ENCODE measurements at places on chromosomes 2 and 18.

DNA sequence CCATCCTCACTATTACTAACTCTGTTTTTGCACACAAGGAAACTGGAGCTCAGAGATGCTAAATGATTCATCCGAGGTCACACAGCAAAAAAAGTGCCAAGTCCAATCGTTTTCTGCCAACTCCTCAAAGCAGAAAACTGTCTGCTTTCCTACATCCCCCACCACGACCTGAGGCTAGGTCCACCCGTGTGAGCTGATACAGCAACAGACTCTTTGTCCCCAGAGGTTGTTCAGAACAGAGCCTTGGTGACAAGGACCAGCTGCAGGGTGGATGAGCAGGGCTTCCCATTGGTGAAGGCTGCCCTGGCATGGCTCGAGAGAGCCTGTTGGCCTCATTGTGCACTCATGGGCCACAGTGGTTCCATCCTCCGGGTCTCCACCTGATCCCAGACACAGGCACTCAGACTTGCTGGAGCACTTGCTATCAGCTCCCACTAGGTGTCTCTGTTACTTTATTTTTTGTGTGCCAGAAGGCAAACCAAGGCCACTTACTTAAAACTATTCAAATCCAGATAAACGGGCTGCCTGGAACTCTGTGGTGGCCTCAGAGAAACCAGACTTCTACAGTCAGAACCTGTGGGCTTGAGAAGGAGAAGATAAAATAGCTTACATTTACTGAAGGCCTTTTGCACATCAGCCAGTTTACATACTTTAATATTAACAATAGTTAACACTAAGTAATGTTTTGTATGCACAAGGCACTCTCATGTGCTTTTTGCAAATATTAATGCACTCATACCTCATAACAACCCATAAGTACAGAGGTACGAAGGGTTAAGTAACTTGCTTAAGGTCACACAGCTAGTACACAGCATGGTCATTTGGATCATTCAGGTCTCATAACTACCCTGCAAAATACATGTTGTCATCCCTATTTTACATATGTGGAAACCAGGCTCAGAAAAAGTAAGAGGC is 62.9 kb upstream of the CTIF start:
- peak; percentile 62 for DNase-seq

- DNase-seq = no peak
Measured at GRCh38 chr2:69745035-69745434, 3.1 kb downstream of the ANXA4 start.

GRCh38 chr2:239788576-239789098 is 236.5 kb downstream of the NDUFA10 start:
- no peak for DNase-seq

DNA sequence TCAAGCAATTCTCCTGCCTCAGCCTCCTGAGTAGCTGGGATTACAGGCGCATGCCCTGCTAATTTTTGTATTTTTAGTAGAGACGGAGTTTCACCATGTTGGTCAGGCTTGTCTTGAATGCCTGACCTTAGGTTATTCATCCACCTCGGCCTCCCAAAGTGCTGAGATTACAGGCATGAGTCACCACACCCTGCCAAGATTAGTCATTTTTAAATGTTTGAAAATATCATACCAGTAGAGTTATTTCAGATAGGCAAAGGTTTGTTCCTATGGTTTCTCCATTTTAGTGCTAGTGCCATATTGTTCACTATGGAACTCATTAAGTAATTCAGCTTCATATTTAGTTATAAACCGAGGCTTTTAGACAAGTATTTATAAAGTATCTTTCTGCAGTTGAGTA is 52.3 kb downstream of the HIBCH start:
- DNase-seq = no peak

- peak; percentile 24 for DNase-seq
Measured at GRCh38 chr2:24913911-24914310, 6.1 kb downstream of the ADCY3 start.

GRCh38 chr2:235026649-235027557 is 75.1 kb downstream of the SH3BP4 start:
- DNase-seq = no peak

DNA sequence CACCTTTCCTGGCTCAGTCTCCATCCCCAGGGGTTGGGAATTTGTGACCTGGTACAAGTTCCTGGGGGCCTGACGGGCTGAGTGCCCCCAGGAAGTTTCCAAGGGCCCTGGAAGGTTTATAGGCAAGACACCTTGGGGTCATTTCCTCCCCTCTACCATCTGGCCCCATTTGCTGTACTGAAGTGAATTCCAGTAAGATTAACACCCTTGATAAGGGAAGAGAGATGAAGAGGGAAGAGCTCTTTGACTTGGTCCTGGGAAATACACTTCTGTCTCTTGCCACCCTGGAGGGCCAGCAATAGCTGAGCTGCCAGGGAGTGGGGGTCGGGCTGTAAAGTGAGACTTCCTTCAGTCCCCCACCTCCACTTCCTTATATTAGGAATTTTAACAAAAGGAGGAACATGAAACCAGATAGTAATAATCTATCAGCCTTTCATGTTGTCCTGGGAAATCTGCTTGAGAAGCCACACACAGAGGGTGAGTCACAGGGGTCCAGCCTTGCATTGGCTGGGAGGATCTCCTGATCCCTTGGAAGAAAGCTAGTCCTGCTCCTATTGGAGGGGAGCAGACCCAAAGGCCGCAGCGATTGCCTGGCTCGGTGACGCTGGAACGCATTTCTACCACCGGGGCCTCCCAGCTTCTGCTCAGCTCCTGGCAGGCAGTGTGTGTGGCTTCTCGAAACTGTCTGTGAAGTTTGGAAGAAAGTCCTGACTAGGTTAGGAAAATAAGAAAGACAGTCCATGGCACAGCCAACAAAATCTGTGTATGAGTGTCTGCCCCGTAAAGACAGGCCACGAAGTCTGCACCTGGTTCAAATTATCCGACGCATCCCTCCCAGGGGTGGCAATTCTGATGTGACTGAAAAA is 87.3 kb downstream of the ACAA2 start:
- DNase-seq = peak; percentile 61

GRCh38 chr2:229855116-229855515 is 66.7 kb downstream of the TRIP12 start:
- DNase-seq = no peak

GRCh38 chr2:88125344-88125923 is 2.4 kb downstream of the FABP1 start:
- DNase-seq = no peak

GRCh38 chr2:235669269-235669831 is 175.5 kb downstream of the AGAP1 start:
- peak; percentile 90 for DNase-seq

GRCh38 chr2:147197754-147198483 is 646.9 kb upstream of the ACVR2A start:
- no peak for DNase-seq

DNA sequence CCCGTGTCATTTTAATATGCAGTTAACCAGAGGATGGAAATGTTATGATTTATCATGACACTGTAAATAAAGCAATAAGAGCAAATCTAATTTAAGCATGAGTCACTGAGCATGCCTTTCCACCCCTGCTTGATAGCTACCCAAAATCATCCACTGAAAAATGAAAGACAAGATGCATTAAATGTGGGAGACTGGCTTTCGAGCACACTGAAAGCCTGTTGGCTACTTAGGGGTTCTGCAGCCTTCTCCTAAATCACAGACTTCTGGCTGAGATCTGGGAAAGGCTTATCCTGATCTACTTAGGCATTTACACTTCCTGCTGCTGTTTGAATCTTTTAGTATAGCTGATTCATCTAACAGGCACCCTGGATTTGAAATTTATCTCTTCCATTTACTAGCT is 778.3 kb upstream of the CDH7 start:
- no peak for DNase-seq

DNA sequence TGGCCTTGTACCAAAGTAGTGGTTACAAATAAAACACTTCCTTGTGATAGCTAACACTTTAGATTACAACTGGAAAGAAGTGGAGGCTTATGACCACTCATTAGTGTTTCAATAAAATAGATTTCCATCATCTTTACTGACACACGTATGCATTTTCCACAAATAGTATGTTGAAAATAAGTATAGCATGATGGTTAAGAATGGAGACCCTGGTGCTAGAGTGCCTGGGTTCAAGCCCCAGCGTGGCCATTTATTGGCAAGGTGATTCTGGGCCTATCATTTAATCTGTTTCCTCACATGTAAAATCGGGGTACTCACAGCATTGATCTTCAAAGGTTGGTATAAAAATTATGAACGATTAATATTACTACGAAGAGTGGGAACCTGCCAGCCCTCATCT is 54.5 kb downstream of the RAPH1 start:
- no peak for DNase-seq

DNA sequence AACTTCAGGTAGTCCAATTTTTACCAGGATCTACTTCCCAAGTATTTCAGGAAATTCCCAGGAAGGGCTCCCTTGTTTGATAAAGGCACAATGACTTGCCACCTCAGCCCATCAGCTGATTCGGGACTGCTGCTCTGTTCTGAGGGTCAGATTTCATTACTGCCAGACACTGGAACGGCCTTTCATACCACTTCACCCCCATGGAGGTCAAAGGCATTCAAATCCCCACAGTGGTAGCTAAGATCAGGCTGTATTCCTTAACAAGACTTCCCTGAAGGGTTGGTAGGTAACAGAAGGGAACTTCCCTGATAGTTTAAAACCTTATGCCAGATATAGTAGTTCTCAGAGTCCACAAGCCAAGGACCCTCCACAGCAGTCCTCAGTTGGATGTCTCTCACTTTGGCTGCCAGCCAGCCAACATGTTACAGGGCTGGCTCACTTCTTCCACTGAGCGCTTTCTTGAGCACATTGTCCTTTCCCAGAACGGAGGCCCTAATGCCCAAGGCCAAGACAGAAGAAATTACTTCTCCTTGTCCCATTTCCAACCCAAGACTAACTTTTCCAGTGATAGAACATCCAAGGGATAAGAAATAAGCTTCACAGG is 40.0 kb upstream of the GLS start:
- no peak for DNase-seq

DNA sequence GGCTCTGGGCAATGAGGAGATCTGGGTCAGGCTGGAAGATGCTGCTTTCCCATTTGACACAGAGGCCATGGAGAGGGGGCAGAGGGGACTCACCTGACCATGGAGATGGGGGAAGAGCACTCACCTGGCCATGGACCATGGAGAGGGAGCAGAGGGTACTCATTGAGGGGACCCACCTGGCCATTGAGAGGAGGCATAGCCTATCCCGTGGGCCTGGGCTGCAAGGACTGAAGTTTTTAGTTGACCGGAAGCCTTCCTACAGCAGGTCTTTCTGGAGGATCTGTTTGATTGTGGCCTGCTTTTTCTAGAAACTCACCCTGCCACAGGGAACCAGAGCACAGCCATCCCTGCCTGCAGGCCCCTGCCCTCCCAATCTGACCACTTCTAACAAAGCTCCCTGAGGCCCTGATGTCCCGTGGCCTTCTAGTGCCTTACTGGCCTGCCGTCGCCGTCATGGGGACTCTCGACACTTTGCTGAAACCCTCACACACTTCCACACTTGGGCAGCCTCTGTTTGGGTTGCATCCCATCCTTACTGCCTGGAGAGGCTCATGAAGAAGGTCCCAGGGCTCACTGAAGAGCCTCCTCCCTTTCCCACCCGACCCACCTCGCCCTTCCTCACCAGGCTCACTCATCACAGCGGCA is 5.1 kb upstream of the PROM2 start:
- peak; percentile 2 for DNase-seq

GRCh38 chr2:10901160-10901939 is 10.4 kb upstream of the KCNF1 start:
- DNase-seq = no peak

DNA sequence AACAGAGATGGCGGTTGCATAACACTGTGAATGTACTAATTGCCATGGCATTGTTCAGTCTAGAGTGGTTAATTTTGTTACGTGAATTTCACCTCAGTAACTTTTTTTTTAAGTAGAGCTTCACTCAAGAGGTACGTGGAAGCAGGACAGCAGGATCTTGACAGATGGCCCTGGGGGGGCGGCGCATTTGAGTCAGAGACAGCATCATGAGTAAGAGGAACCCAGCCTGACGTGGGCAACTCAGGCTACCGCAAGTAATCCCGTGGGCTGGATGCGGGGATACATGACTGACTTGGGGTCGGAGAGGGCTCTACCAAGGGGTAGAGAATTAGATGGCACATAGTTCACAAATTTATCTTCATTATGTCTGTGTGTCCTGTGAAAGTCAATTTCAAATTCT is 38.1 kb upstream of the DAPL1 start:
- no peak for DNase-seq

- no peak for DNase-seq
Measured at GRCh38 chr2:159169187-159169586, 117.3 kb downstream of the WDSUB1 start.

GRCh38 chr2:1968988-1969700 is 224.8 kb upstream of the PXDN start:
- no peak for DNase-seq

DNA sequence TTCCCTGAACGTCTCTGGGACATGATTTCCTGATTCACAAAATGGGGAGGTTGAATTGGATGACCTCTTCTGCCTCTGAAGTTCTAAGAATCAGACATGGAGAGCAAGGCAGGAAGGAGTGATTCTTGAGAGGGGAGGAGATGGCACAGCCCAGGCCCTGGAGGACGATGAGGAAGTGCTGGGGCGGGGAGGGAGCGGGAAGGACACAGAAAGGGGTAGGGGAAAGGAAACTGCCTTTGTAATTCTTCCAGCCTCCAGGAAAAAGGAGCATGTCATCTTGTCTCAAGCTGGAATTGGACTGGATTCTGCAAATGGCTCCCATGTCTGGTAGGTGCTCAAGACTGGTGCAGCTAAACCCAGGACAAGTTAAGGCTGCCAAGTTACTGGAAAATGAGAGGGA is 97.0 kb upstream of the NCK2 start:
- no peak for DNase-seq

GRCh38 chr18:40877096-40877495 is 1077.9 kb upstream of the PIK3C3 start:
- no peak for DNase-seq

DNA sequence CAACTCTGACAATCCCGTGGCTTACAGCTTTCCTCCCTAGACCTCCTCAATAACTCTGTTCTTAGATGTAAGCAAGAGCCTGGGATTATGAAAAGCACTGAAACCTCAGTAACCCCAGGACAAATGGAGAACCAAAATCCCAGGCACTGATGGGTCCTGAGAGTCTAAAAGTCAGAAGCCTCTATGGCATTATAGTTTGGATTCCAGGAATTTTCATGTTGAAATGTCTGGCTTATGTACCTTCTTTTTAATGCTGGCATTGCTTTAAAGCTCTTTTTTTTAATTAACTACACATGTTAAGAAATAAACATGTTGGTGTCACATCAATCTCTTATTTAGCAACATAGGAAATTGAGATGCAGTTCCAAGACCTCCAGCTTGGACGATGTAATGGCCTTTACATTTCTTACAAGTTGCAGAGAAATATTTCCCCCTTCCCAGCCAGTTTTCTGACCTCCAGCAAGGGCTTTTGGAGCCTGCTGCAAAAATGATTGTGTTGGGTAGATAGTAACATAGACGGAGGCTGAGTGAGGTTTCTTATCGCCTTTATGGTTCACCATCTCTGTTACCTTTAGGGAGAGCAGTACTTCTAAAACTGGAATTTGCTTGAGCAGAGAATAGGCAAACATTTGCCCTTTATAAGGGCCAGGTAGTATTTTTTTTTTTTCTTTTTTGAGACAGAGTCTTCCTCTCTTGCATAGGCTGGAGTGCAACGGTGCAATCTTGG is 84.8 kb upstream of the RASGRP3 start:
- DNase-seq = no peak

- no peak for DNase-seq
Measured at GRCh38 chr2:42092084-42092996, 44.5 kb downstream of the PKDCC start.
